Activated T-helper 9 cell treated with anti-CD3 and anti-CD28 coated beads, Interleukin-2, amount 50 U/mL, for 16 hours (primary cell): ENCODE measurements at places on chromosomes 3 and 15.
A peak's percentile ranks its signal among the peaks of the same experiment; 100 is the strongest.

GRCh38 chr15:30954674-30955073 is 36.8 kb downstream of the MTMR10 start:
- DNase-seq = no peak

DNA sequence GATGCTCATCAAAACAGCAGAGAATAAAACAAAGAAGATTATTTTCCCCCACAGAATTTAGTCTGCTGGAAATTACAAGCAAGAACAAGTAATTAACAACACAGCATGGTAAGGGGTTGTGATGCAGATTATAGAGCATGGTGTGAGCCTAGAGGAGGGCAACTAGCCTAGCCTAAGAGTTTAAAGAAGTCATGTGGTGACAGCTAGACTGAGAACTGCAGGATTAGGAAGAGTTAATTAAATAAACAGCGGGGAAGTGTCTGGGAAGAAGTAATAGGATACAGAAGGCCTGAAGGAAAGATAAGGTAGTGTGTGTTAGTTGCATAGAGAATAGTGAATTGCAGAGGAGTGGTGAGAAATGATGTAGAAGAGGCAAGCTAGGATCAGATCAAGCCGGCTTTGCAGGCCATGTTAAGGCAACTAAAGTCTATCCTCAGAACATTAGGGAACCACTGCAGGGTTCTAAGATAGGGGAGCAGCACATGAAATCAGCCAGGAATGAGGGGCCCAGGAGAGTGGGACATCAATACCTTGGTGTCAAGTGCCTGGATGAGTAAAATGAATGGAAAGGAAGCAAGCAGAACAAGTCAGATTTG is 11.9 kb upstream of the PKM start:
- no peak for DNase-seq

DNA sequence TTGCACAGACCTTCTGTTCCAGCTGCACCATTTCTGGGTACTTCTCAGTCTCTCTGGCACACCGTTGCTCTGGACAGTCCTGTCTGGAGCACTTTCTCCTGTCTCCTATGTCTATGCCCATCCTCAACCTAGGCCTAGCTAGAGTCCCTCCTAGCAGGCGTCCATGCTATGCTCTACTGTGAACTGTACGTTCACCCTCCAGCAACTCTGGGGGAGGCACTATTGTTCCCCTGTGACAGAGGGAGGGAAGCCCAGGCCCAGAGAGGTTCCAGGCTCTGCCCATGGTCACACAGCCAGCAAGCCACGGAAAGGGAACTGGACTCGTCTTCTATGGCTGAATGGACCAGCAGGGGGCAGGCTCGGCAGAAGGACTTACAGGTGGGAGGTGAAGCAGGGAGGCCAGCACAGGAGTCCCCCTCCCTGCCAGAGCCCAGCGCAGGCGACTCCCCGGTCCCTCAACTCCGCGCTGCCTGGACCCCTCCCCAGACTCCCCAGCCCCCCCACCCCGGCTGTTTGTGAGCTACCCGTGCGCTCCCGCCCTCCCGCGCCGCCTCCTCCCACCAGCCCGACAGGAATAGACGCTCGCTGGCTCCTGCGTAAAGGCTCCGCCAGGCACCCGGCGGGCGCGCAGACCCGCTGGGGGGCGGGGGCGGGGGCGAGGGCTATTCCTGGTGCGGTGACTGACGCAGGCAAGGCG is 1.7 kb upstream of the LINGO1 start:
- peak; percentile 17 for DNase-seq

GRCh38 chr3:80239301-80239700 is 471.5 kb upstream of the ROBO1 start:
- DNase-seq = no peak

GRCh38 chr15:74612677-74613076 is 3.0 kb upstream of the CLK3 start:
- no peak for DNase-seq

DNA sequence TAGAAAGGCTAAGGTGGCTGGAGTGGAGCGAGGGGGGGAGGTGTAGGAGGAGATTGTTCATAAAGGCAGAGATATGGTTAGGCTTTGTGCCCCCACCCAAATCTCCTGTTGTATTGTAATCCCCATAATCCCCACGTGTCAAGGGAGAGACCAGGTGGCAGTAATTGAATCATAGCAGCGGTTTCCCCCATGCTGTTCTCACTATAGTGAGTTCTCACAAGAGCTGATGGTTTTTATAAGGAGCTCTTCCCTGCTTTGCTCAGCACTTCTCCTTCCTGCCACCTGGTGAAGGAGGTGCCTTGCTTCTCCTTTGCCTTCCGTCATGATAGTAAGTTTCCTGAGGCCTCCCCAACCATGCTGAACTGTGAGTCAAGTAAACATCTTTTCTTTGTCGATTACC is 64.7 kb upstream of the CFAP161 start:
- no peak for DNase-seq

GRCh38 chr3:9165421-9165820 is 84.0 kb downstream of the SRGAP3 start:
- DNase-seq = no peak

DNA sequence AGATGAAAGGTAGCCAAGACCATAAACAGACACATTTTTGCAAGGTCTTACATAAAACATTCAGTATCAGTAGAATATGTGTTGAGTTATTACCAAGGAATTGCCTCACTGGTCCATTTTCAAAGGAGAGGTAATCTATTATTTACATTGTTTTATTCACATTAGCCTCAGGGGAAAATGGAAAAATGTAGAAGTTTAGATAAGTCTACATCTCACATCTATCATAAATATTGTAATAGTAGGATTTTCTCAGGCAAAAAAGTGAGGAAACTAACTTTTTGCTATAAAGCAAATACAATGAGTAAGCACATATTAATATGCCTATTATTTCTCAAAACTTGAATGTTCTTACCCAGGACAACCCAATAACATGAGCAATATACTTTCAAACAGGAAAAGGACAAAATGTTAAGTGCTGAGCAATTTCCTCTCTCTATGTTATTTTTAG is 184.6 kb upstream of the AGTR1 start:
- DNase-seq = no peak

DNA sequence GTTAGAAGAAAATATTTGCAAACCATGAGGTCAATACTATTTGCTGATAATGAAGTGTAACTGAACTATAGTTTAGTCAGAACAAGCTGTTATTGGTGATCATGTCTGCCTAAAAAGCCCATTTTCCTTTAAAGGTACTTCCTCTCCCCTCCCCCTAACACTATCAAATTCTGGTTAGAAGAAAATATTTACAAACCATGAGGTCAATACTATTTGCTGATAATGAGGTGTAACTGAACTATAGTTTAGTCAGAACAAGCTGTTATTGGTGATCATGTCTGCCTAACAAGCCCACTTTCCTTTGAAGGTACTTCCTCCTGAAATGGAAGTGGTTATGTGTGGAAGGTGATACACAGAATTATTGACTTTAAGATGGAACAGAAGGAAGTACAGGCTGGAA is 46.9 kb downstream of the PROS1 start:
- no peak for DNase-seq

DNA sequence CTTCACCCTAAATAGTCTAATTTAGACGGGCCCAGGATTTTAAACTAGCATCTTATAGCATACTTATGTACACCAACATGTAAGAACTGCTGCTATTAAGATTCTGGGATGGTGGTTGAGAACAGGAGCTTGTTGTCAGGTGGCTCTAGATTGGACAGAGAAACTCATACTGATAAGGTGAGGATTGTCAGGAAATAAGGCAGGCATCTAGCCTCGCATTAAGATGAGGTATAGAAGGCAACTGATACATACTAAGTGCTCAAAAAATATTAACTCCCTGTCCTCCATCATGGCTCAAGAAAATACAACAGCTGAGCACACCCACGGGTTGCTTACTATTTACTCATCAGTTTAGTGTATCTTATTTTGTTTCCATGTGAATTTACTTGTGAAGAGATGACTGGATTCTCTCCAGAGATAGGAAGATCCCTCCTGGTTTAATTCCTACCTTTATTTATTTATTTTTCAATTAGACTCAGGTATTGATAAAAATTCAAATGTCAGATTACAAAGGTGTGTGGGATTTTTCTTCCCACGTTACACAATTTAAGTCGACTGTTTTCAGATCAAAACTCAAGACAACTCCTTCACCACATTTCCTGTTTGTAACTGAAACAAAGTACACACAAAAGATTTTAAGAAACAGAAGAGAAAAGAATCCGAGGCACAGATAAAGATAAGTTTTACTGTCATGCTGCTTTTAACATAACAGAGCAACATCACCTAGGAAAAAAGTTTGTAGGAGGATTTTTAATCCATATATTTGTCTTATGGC is at the start of gene TRAT1:
TRAT1 (plus strand) TSS at position 664 of the 775 bp plus-strand sequence. CDS start 142 bp downstream, outside the sequence.
- no peak for DNase-seq

DNA sequence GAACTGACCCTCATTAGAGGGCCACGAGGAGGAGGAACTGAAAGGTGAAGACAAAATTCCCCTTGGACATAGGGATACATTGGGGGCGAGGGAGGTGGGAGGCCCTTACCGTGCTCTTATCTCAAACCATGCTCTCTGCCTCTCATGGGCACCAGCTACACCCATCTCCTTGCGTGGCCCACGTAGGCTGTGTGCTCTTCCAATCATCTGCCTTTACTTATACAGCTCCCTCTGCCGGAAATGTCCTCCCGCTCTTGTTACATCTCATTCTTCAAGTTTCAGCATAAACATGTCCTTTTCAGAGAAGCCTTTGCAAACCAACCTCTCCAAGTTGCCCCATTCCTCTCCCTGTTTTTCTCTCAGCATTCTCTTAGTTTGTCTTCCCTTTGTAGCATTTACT is 307.8 kb upstream of the PROK2 start:
- no peak for DNase-seq

GRCh38 chr3:43581343-43581742 is 40.5 kb downstream of the ANO10 start:
- no peak for DNase-seq

DNA sequence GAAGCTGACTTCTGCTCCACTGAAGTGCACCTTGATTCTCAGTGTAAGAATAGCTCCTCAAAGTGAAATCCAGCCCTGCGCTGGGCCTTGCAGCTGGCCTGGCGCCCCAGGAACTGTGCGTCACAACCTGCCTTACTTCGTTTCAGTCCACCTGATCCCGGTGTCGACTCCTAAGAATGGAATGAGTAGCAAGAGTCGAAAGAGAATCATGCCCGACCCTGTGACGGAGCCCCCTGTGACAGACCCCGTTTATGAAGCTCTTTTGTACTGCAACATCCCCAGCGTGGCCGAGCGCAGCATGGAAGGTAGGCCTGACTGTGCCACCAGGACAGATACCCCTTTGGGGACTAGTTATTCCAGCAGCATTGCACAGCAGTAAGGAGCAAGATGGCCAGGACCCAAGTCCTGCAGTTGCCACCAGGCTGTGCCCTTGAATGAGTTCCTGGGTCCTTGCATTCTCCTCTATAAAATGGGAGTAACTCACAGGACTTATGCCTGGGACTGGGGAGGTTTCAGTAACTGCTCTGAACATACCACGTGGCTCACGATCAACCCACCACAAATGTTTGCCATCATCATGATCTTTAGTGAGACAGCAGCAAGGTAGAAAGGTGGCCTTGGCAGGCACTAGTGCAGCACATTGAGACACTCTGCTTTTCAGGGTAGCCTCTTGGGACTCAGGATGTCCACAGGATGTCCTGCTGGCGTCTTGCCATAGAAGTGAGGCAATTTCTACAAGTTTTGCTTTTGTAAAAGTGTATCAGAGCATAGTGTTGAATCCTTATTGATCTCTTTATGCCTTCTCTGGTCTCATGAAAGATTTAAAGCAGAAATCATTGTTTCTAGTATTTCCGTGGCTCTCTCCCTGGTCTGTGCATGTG is 46.8 kb downstream of the PXYLP1 start:
- DNase-seq = no peak

- no peak for DNase-seq
Observed at GRCh38 chr15:84961707-84962106, 19.9 kb upstream of the PDE8A start.
